Lower lobe of right lung (tissue), 2 donors: ENCODE measurements at places on chromosomes 1 and 21. TPM values are rescaled to one million over a fixed set of nuclear protein-coding genes. Genes with fewer than 3 reads are reported as not detected.

DNA sequence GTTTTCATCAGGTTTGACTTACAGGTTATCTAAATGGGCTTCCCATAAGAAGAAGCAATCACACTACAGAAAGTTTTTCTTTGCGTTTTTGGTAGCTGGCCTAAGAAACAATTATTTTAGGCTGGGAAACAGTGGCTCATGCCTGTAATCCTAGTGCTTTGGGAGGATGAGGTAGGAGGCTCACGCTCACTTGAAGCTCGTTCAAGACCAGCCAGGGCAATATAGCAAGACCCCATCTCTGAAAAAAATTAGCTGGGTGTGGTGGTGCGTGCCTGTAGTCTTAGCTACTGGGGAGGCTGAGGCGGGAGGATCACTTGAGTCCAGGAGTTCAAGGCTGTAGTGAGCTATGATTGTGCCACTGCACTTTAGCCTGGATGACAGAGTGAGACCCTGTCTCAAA is 1.6 kb upstream of the REN start:
- no peak for DNase-seq

- DNase-seq = no peak
Measured at GRCh38 chr1:207109004-207109403, 5.0 kb downstream of the C4BPA start.

DNA sequence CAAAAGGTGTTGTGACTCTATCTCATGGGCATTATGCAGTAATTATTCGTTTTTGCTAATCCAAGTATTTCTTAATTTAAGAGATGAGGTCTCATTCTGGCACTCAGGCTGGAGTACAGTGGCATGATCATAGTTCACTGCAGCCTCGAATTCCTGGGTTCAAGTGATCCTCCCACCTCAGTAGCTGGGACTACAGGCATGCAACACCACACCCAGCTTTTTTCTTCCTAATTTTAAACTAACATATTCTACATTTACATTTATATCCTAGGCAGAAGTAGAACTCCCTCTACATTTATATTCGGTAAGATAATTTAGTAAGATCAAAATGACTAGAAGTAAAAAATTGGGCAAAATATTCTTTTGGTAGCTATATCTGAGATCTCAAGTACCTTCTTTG is 50.5 kb upstream of the RBM34 start:
- DNase-seq = no peak

DNA sequence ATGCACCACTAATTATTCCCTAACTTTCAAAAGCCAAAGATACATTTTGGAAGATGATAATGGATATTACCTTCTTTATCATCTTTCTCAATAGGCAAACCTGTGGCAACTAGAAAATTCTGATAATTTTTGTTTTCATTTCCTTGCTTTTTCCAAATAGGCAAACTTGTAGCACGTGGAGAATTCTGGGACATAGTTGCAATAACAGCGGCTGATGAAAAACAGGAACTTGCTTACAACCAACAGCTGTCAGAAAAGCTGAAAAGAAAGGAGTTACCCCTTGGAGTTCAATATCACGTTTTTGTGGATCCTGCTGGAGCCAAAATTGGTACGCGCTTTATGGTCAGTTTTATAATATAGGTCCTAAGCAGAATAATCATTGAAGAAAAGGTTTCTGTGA is 1.5 kb downstream of the FPGT start:
- no peak for DNase-seq

- DNase-seq = no peak
Measured at GRCh38 chr1:115702959-115703358, 61.2 kb downstream of the VANGL1 start.

DNA sequence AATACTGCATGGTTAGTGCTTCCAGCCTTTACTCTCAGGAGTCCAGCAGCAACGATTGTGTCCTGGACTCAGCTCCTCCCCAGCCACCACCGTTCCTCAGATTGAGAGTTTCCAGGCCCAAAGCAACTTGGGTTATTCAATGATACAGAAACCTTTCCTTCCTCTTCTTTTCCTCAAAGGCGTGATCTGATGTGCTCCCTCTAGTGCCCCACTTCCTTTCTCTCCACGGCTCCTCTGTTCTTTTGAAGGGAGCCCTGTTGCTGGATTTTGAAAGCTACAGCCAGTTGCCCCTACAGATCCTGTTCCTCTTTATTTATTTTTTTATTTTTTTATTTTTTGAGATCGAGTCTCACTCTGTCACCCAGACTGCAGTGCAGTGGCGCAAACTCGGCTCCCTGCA is 14.1 kb downstream of the CRP start:
- no peak for DNase-seq

DNA sequence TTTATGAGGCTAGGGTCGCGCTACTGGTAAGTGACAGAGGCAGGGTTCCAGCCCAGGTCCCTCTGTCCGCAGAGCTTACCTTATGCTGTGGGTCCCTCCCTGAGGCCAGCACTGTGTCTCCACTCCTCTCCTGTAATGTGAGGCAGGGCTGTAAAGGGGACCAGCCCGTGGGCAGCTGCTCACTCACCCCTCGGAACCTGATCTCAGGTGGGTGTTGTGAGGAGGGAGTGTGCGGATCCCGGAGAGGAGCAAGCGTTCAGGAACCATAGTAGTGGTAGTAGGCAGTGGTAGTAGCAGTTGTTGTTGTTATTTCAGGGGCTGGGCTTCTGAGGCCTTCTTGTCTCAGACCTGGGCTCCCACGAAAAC is 1.7 kb downstream of the ZC3H12A start:
- DNase-seq = no peak

DNA sequence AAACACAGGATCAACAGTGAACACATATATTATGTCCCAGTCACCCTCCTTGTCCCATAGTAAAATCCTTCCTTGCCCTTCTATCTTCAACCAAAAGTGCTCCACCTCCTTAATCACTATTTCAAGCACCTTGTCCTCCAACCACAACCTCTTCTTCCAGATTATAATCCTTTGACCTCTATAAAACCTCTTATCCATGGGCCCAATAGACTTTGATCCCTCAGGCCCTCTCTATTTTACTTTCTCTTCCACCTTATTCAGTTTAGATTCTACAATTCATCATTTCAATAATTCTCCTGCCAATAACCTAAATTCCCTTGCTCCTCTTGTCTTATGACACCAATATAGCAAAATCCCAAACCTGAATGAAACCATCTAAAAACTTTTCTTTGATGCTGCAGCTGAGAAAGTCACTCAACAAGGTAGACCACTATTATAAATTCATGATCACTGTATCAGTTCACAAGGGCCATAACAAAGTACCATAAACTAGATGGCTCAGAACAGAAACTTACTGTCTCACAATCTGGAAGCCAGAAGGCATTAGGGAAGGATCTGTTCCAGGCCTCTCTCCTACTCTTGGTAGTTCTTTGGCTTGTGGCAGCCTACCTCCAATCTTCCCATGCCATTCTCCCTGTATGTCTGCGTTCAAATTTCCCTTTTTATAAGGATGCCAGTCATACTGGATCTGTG is 24.8 kb downstream of the EPS15 start:
- no peak for DNase-seq

DNA sequence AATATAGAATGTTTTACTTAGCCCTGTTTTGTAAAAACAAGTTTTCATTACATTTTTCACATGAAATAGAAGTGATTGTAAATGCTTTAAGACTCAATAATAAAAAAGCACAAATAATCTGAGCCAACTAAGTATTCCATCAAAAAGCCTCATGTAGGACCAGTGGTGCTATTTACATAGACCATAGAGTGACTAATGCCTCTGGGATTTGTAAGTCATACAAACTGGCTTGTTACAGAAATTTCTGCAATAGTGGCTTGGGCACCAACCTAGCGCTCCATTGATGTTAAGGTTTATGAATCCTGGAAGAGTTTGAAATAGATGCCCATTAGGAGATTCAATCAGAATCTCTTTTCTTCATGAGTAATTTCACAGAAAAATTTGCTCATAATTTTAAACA is 31.9 kb downstream of the ZMYM1 start:
- DNase-seq = no peak

Gene SEMA6C
- 6.4 TPM for total RNA-seq

Gene MAP3K21
- total RNA-seq = 9.2 TPM

Gene RCAN3
- total RNA-seq = 16.7 TPM

Gene GRIK1
- not detected for total RNA-seq

Gene AMY1A
- 5.8 TPM for total RNA-seq

Gene DAB1
- total RNA-seq = 1.9 TPM

Gene MANEAL
- 4.9 TPM for total RNA-seq
